ENCODE measurements at places on chromosomes 2 and 18. TPM values are rescaled to one million over a fixed set of nuclear protein-coding genes. Genes with fewer than 3 reads are reported as not detected.

DNA sequence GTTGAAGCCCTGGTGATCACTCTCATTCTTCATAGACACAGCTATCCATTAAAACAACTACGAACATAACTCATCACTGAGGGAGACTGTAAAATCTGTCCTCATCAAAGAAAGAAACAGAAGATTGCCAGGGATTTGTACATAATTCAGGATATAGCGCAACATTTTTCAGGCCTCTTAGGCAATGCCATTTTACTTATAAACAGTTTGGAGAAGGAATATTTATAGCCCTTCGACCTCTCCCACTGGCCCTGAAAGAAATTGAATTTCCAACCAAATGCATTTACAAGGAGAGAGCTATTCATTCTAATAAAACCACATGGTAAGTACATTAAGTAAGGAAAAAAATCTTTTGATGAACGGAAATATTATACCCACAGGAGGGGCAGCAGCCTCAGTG, 295.0 kb downstream of the RAD51AP2 start:
- no peak for DNase-seq

- no peak for DNase-seq
These were observed 35.7 kb upstream of the ST3GAL5 start for GRCh38 chr2:85924522-85924921.

GRCh38 chr2:85684380-85684779, 9.8 kb upstream of the GNLY start:
- DNase-seq: no peak

DNA sequence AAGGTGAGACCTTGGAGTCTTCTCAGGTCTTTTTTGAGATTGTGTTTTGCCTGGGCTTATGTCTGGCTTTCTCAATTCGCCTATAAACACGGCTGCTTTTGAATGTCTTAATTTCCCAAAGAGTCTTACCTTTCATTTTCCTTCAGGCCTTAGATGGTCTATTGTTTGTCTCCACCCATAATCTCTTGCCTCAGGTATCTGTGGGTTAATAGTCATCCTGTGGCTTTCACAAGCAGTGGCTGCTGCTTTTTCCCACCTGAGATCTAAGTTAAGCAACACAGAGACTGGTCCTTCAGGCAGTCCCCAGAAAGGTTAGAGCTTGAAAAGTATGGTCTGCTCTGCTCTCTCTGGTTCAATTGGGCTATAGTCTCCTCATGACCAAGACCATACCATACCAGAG, 275.3 kb downstream of the INSIG2 start:
- DNase-seq: no peak

- DNase-seq: no peak
These were observed 100.6 kb downstream of the RNF144A start for GRCh38 chr2:7017671-7018281.

- no peak for DNase-seq
These were observed 56.6 kb downstream of the LCLAT1 start for GRCh38 chr2:30503695-30504052.

DNA sequence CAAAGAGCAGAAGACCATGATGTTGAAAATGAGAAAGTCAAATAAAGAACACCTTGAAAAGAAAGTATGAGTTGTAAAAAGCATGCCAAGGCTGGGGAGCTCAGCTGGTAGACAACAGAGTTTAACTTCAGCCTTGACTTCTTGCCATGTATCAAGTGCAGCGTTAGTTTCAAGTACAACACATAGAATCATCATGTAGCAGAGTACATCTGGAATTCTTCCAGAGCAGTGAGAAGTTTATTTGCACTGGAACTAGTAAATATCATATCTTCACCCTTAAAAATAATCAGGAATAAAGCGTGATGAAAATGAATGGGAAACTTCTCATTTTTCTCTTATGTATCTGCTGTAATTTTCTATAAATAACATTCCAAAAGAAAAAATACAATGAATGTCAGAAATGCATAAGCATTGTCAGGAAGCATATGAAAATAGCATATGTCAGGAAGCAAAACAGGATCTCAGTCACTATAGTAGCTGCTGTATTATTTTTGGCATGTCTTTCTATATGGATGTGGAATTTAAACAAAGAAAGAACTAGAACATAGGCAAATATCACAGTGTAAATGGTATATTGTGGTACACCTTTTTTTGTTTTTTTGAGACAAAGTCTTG, 10.1 kb upstream of the SULT1C4 start:
- DNase-seq: no peak

Gene HOXD13
- not detected for total RNA-seq

Gene TNS1
- 0.74 TPM for total RNA-seq

Gene DQX1
- total RNA-seq: 0.45 TPM

Gene STPG4
- total RNA-seq: not detected

Gene CLK1
- 174 TPM for total RNA-seq

Gene RGPD3
- total RNA-seq: not detected

Gene CYP27A1
- total RNA-seq: not detected

All from activated naive CD4-positive, alpha-beta T cell treated with anti-CD3 and anti-CD28 coated beads for 36 hours (primary cell).